MM.1S (cell line): ENCODE measurements at places on chromosomes 6 and 20.

DNA sequence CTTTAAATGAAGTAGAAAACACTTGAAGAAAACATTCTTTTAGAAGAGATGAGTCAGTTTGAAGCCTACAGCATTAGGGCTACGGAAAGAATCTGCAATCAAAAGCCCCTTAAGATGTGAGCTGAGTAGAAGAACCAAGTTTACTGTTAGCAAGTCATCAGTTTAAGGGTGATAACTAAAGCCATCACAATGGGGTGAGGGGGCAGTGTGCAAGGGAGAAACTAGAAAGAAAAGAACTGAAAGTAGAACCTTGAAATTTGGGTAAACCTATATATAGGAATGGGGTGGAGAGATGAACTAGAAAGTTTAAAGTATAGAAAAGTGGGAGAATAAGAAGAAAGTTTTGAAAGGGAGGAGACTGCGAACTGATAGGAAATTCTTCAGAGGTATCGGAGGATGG, 212.9 kb downstream of the COL19A1 start:
- DNase-seq = peak; percentile 7

- DNase-seq = no peak
Measured at GRCh38 chr6:168577496-168577895, 136.5 kb downstream of the SMOC2 start.

- no peak for DNase-seq
Measured at GRCh38 chr6:41679696-41680095, 41.4 kb downstream of the MDFI start.

DNA sequence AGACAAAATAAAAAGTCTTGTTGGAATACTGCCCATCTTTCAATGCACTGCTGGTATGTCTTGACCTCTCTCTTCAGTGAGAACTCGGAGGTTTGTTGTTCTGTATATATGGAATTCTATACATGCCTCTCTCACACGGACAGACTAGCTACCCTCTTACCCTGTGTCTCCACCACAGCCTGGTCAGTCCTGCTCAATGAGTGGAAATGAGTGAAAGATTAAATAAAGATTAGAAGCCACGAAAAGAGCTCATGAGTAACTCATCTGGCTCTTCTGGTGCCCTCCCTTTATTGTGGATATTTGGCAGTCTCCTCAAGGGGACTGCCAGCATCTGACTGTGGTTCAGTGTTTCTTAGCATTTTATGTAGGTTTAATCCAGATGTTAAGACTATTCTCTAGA, 262.8 kb upstream of the MAP3K7 start:
- DNase-seq = no peak

DNA sequence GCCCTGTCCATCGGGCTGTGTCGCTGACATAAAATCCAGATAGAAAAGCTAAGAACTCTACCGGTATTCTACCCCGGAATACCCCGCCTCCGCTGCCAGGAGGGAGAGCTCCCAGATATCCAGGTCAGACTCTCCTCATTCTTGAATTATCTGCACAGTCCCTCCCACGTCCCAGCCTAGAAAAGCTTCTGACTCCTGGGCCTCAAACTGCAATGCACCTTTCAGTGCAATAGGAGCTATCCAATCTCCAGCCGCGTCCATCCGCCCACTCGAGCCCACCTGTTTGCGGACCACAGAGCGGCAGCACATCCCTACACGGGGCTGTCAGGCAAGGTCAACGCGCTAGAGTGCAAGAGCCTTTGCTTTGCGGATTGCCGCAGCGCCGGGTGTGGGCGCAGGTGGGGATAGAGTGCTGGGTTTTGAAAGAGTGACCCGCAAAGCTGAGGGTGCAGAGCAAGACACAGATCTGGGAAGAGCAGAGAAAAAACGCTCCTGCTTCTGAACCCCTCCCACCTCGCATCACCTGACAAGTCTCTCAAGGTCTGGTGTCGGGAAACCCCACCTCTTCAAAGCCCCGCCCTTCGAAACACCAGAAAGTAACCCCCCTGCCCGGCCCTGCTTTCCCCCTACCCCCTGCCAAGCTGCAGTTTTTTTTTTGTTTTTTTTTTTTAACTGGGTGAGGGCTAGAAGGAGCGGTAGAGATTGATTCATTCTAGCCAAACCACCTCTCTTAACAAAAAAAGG, 1.3 kb downstream of the TAPBP start:
- DNase-seq = peak; percentile 93

GRCh38 chr6:93970684-93971083, 551.3 kb upstream of the EPHA7 start:
- no peak for DNase-seq

GRCh38 chr6:135008072-135008940, 46.3 kb downstream of the HBS1L start:
- DNase-seq = peak; percentile 48

DNA sequence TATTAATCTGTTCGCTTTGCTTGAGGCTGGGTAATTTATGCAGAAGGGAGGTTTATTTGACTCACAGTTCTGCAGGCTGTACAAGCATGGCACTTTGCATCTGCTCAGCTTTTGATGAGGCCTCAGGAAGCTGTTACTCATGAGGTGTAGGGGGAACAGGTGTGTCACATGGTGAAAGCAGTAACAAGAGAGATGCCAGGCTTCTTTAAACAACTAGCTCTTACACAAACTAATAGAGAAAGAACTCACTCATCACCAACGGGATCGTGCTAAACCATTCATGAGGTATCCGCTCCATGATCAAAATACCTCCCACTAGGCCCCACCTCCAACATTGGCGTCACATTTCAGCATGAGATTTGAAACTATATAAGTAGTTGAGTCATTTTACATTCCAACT, 34.4 kb upstream of the GCLC start:
- no peak for DNase-seq
